CMK (cell line): ENCODE measurements at places on chromosomes 4 and X.

DNA sequence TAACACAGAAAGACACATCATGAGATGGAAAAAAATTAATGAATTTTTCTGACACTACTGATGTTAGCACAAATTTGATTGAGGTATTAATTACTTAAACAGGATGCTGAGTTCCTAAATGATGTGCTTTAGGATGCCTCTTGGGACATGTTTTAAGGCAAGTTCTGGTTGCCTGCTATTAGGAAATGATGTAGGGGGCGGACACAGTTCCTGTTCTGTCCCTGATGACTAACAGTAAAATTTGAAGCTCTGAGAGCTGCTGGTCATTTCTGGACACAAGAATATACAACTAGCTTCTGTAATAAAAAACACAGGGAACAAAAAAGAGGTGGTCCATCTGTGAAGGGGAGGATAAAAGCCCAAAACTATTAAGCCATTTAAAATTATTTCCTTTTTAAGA, 163.2 kb upstream of the ETNPPL start:
- no peak for DNase-seq

DNA sequence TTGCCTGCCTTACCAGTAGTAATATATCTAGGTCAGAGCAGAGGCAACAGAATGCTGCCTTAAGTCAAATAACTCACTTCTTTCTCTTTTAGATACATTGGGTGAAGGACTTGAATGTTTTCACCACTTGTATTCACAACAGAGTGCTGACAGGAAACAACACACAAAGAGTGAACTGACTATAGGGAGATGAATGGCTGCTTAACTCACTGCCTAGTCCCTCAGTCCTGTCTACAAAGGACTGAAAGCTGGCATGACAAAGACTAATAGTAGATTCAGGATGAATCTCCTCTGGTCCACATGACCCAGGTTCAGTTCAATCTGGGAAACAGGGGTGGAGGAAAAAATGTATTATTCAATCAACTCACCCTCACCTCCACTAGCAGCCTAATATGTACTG, 134.2 kb downstream of the GALNTL6 start:
- DNase-seq = no peak

GRCh38 chr4:106495476-106495875, 126.9 kb upstream of the GIMD1 start:
- no peak for DNase-seq

- no peak for DNase-seq
Measured at GRCh38 chr4:26583538-26583864, 383 bp upstream of the TBC1D19 start.

- DNase-seq = no peak
Measured at GRCh38 chr4:84597450-84597849, 14.5 kb downstream of the CDS1 start.

DNA sequence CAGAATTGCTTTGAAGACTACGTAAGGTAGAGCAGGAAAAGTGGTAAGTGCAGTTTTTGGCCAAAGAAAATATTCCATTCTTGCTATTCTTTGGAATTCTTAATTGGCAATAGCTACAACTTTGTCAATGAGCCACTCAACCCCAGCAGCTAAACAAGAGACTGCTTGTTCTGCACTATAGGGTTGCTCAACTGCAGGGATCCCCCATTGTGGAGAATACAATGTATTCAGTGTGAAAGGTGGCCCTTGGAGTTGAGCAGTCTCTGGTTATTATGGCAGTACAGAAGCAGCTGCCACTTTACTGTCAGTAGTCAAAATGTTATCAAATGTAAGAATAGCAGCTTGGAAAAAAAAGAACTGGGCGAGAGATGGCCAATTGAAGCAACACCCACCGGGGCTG, 808.7 kb downstream of the CENPC start:
- no peak for DNase-seq

- DNase-seq = no peak
Measured at GRCh38 chr4:159382856-159383561, 280.1 kb downstream of the RAPGEF2 start.
